GOT3 (cell line): ENCODE measurements at places on chromosomes 2 and 18.

GRCh38 chr2:68769586-68770270 is 35.1 kb downstream of the ARHGAP25 start:
- DNase-seq: no peak

DNA sequence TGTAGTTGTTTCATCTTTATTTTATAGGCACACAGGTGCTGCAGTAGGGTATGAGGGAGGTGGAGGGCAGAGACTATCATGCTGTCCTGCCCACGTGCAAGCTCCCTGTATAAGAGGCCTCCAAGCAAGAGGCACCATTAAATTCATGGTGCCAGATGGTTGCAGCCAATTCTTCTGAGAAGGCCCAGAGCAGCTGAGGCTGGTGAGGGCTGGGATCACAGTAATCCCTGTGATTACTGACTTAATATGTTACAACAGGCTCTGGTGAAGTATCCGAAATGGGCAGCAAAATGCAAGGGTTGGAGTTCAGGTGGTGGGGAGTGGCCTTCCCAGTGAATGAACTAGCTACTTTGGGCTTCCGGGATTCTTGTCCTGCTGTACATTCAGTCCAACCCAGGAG is 191.9 kb upstream of the SMAD2 start:
- DNase-seq: no peak

DNA sequence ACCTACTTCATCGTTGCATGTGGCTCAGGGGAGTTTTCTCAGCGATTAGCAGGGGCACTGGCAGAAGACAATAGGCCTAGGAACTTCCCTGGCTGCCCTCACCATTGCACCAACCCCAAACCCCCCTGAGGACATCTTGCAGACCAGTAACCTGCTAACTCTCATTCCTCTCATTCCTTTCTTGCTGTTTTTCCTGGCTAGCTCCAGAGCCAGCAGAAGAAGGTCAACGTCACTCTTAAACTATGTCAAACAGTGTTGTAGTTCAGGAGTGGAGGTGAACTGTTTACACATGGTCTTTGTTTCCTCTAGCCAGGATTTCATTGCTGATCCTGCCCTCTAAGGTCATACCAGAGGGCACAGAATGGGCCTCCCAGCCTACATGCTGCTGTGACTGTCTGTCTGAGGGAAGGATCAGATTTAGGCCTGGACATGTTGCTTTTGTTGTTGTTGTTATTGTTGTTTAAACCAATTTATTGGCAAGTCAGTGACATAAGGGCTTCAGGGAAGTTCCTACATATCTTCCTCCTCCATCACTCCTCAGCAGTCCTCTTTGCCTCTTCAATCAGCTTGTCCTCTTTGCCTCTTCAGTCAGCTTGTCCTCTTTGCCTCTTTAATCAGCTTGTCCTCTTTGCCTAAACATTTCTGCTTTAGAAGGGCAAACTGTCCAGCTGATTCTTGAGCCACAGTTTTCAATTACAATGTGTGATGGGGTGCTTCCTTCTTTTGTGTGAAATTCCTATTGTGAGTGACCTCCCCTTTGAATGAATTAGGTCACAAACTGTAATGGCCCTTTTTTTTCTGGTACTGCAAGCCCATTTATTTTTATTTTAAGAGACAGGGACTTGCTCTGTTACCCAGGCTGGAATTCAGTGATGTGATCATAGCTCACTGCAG is 471.9 kb upstream of the TNP1 start:
- DNase-seq: no peak

DNA sequence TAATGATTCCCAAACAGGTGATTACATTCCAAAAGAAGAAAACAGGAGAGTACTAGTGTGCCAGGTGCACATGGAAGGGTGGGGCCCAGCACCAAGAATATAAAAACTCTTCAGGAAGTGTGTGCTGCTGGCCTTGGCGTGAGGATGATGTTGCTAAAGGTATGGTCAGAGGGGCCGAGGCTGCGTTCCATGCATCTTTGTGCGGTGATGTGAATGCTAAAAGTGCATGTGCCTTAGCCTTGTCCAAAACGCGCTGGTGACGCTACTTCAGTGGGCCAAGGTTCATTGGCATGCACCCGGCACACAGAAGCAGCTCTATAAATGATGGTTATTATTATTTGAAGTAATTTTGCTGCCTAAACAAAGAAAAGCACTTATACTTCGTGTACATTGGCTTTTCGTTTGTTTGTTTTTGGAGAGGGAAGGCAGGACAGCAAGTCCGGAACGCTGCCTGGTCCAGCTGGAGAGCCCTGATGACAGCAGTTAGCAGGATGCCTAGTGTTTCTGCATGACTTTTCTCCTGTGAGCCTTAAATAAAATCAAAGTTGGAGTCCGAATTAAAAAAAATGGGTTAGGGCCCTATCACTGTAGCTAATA is 2.9 kb downstream of the ALKAL2 start:
- no peak for DNase-seq
